ENCODE measurements at places on chromosomes 13 and 19.

GRCh38 chr13:33657274-33657673 is 160.7 kb upstream of the RFC3 start:
- no peak for DNase-seq

DNA sequence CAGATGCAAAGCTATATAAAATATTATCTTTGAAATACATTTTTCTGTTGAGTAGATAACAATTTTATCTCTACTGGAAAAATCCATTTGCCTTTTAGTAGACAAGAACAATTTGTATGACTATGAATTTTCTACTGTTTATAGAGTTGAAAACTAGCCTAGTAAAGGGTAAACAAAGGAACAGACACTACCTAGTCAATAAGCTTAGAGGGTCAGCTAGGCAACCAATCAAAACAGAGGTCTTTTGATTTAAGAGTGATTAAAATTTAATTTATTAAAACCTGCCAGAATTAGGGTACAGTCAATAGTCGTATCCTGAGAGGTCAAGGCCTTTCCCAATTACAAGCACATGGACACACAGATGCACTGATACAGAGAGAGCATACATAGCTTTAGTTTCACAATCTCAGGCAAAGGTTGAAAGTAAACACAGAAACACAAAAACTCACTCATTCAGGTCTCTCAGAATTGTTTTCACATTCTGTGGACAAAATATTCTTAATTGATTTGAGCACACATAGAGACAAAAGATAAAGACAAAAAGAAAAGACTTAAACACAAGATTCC is 24.5 kb upstream of the GPC6 start:
- no peak for DNase-seq

GRCh38 chr19:11265785-11266236 is 3.5 kb upstream of the DOCK6 start:
- DNase-seq, result no peak

DNA sequence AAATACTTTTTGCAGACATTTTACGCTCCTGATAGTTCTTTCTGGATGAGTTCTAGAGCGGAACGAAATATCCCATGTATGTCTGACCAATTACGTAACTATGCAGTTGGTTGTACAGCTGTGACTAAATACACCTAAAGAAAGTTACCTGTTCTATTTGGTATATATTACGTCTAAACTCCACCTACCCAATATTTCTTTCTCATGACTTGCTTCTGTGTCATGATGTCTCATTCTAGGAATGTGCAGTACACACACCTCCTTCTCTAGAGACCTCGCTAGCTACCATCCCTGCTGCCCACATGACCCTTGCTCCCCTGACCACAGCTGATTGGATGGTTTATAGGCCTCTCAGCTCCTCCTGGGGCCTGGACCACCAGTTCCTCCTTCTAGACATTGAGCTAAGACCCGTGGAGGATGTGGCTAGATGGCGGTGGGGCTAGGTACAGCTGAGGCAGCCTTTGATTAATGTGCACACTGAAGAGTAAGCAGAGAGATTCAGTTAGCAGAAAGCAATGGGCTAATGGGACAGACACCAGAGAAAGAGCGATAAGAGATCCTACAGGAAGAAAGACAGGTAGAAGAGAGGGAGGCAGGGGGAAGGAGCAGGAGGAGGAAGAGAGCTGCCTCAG is 422.1 kb downstream of the COG6 start:
- DNase-seq, result no peak

GRCh38 chr19:2324220-2324948 is 4.0 kb downstream of the LSM7 start:
- no peak for DNase-seq

DNA sequence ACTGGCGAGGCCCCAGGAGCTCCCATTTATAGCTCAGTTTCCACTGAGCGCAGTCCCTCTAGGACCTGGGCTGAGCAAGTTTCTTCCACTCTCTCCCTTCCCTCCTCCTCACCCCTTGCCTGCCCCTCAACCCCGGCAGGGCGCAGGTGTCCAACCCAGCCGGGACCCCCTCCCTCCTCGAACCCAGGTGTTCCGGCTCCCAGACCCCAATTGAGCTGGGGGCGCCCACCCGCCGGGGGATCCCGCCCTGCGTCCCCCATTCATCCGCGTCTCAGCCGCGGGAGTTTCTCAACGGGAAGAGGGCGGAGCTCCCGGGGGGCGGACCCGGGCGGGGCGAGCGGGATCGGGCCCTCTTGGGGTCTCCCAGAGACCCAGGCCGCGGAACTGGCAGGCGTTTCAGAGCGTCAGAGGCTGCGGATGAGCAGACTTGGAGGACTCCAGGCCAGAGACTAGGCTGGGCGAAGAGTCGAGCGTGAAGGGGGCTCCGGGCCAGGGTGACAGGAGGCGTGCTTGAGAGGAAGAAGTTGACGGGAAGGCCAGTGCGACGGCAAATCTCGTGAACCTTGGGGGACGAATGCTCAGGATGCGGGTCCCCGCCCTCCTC is at the start of gene KIRREL2:
KIRREL2 (plus strand) TSS at position 366 of the 604 bp plus-strand sequence; CDS start at position 575, 209 bp downstream.
- no peak for DNase-seq

DNA sequence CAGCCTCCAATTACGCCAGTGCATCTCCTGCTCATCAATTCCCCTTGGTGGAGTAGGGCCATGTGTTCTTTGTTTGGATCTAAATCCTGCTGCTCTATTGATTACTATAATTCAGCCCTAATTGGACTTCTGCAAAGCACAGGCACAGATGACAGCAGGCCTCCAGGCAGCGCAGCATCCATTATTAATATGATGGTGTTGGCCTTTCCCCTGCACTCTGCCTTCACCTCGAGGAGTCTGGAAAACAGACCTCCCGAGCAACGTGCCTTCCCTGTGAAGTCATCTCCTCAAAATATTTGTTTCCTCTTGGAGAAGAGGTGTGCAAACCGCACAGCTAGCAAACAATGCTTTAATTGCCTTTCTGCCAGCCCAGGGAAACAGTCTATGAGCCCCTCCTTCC is 92.5 kb downstream of the UQCRFS1 start:
- no peak for DNase-seq

- no peak for DNase-seq
Observed at GRCh38 chr19:16094360-16095070, 17.2 kb upstream of the RAB8A start.

DNA sequence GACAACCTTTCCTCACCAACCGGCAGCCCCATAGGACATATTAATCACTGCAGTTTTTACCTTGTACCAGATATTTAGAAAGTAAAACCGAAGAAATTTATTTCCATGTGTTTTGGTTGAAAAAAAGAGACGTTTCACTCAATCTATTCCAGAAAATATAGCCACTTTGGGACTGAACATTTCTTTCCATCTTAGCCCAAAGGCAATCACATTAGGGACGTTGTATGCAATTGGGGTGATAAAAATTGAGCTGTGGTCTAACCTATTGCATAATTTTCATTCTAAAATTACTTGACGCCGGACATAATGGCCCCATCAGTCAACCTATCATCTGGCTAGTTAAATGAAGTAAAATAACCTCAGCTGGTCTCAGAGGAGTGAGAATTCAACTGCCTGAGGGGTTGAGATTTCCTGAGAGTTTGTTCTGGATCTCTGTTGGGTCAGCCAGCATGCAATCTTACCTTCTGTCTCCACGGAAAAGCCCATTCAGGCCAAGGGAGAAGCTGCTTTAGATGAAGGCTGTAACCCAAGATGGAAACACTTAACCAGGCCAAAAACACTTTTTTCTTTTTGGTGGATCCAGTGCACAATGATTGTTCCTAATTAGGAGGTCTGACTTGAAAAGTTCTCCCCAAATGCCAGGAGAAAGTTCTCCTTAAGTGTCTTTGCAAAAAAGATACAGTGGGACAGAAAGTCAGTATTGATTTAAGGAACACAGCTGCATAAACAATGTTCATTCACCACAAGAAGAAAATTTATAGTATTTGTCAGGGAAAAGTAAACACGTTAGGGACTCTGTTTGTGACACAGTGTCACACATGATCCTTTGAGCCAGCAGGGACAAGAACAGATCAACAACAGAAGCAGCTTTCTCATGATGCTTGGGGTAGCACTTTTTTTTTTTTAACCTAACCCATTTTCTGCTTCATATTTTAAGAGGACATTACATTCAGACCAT is 34.1 kb downstream of the DLEU7 start:
- no peak for DNase-seq

- peak; percentile 30 for DNase-seq
Observed at GRCh38 chr19:6065685-6066374, 44.5 kb downstream of the RFX2 start.

- no peak for DNase-seq
Observed at GRCh38 chr13:72164811-72165210, 297.8 kb upstream of the DACH1 start.

DNA sequence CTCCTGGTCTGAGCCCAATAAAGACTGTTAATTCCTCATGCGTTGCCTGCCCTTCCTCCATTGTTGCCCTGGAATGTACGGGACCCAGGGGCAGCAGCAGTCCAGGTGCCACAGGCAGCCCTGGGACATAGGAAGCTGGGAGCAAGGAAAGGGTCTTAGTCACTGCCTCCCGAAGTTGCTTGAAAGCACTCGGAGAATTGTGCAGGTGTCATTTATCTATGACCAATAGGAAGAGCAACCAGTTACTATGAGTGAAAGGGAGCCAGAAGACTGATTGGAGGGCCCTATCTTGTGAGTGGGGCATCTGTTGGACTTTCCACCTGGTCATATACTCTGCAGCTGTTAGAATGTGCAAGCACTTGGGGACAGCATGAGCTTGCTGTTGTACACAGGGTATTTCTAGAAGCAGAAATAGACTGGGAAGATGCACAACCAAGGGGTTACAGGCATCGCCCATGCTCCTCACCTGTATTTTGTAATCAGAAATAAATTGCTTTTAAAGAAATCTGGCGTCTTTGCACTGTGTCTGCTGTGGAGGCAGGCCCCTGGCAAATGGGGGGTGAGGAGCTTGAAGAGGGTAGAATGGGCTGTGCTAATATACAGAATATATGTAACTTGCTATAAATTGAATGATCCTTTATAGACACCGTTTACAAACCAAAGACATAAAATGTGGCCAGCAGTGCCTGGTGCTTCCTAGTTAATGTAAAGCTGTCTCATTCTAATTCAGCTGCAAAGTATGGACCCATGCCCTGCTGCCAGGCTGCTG is 4.2 kb upstream of the RPS11 start:
- DNase-seq, result no peak

DNA sequence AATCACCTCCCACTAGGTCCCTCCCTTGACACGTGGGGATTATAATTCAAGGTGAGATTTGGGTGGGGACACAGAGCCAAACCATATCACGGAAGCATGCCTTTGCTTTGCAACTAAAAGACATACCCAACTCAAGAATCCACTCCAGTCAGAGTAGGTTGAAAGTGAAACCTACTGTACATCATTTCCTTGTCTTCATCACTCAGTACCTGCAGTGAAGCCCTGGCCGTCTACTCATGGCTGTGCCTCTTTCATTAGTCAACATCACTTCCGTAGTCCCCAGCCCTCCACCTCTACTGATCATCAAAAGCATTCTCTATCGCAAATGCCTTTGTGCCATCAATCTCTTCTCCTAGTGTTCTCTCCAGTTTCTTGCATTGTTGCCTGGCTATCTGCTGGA is 343.1 kb upstream of the ARGLU1 start:
- no peak for DNase-seq
